Activated T-helper 1 cell treated with anti-CD3 and anti-CD28 coated beads, Interleukin-12 subunit alpha, Interleukin-12 subunit beta, Interleukin-2, Interleukin-4 antibody, amounts not matched to agents 30 ng/mL and 10 ng/mL and 1 ng/mL, durations not matched to agents 14 hours and 24 hours and 36 hours (primary cell): ENCODE measurements at places on chromosomes 5 and 9.

- DNase-seq: no peak
Observed at GRCh38 chr5:138635265-138635664, 60.1 kb upstream of the HSPA9 start.

DNA sequence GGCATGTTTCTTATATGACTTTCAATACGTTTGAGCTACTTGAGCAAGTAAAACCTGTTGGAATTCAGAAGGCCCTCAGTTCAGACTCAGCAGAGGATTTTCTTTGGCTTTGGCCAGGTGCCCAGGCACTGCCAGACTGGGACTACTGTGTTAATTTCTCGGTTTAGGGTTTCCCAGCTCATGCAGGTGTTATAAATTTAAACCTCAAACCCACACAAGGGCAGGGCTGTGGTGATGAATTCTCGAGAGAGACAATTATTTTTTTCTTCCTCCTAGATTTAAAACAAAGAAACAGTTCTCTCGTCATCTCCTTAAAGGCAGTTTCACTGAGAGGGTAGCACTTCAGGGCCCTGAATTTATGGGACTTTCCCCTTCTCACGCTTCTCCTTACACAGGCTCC lies 406.0 kb upstream of the PIK3R1 start:
- no peak for DNase-seq

DNA sequence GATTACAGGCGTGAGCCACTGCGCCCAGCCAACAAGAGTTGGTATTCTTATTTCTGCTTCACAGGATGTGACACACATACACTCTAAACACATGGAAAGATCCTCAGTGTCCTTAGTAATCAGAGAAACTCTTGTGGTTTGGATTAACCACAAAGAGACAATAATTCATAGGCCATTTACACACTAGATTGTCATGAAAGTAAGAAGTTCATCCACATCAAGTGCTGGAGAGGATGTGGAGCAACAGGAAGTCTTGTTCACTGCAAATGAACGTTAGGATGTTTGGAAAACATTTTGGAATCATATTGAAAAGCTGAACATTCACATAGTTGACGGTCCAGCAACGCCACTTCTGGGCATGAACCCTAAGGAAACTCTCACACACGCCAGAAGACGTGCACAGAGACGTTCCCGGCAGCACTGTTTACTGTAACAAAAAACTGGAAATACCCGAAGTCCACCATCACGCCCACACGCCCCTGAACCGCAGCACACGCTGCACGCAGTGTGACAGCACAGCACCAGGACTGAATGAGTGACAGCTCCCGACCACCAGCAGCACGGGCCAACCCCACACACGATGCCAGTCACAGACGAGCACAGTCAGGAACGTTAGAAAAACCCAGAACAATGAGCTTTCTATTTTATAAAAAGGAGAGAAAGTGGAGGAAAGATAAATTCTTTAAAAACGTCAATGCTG lies 87.6 kb downstream of the COL23A1 start:
- DNase-seq: no peak

GRCh38 chr5:145510324-145510723 lies 324.8 kb downstream of the PRELID2 start:
- no peak for DNase-seq

DNA sequence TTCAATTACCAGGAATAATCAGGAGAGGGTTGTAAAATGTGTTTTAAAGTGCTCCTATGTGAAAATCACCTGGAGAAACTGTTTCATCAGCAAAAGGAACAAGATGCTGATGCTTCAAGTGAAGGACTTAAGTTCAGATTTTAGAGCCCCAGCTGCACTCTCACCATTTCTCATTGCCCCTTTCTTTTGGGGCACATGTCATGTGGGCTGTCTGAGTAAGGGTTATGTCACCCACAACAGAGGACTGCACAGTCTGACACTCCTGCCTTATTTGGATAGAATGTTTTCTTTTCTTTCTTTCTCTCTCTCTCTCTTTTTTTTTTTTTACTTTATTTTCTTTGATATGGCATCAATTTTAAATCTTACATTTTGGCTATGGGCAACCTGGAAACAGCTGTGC lies 204.1 kb upstream of the EFNA5 start:
- DNase-seq: no peak

DNA sequence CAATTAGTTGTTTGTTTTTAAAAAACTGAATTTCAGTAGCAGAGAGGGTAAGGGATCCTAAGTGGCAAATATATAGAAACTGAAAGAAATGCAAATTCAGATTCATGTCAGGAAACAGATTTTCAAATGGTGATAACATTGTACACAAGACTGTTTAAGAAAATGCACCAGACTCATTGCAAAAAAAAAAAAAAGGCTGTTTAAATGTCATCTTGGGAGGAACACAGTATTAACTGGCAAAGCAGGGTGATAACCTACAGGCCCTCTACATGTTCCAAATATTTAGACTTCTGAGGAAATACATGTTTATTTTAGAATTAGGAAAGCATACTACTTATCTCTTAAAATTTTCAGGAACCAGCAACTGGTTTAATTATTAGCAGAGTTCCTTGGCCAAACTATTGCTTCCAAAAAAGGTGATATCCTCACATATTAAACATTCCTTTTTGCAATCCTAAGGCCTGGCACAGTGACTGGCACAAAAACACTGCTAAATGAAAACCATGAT lies 114.5 kb downstream of the TSSK1B start:
- no peak for DNase-seq

DNA sequence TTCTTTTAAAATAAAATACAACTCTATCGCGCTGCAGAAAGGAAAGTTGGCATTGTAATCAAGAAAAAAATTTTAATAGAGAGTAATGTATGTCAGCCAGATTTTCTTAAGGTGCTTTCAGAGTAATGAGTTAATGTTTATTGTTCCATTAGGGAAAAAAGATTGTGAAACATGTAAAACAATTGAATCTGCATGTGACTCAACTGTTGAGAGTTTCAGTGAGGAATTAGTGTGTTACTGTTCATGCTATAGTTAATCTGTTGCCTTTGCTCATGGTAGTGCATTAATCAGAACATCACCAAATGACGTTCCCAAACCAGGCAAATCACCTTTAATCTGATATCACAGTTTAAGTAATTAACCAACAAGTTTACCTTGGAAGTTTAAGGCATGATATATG lies 600.5 kb downstream of the NR2F1-AS1 start:
- no peak for DNase-seq

- DNase-seq: no peak
Observed at GRCh38 chr5:93600409-93601070, 17.5 kb downstream of the NR2F1 start.
